ENCODE measurements at places on chromosomes 16 and 17.
A peak's percentile ranks its signal among the peaks of the same experiment; 100 is the strongest.

DNA sequence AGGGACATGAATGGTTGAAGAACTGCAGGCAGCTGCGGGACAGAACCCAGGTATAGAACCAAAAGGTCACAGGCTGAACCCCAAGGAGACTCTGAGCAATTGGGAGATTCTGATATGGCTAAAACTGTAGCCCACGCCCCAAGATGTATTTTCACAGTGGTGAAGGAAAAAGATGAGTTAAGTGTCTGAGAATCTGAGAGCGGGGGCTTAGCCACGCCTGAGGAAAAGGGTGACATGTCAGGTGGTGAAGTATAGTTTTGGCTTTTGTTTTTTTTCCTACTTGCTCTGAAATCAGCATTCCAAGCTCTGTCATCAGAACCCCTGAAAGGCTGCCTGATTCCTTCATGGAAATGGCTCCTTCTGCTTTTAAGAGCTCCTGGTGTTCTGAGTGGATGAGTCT lies 73.3 kb downstream of the AKAP1 start:
- DNase-seq: no peak

DNA sequence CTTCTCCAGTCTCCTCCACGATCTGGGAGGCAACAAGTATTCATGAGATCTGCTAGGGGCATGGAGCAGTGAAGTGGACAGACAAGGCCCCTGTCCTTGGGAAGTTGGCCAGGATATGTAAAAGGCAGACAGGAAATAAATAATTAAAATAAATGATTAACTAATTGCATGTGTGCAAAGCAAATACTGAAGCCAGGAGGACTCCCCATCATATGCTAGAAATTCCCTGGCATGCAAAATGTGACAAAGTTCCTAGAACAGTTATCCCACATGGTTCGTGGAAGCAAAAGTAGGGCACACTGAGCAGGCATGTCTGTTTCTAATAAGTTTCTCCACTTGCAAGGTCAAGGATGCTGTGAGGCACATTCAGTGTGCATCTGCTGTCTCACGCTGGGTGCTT lies 86.8 kb downstream of the CDYL2 start:
- no peak for DNase-seq

- DNase-seq: no peak
Measured at GRCh38 chr16:55922662-55923061, 47.5 kb upstream of the CES5A start.

DNA sequence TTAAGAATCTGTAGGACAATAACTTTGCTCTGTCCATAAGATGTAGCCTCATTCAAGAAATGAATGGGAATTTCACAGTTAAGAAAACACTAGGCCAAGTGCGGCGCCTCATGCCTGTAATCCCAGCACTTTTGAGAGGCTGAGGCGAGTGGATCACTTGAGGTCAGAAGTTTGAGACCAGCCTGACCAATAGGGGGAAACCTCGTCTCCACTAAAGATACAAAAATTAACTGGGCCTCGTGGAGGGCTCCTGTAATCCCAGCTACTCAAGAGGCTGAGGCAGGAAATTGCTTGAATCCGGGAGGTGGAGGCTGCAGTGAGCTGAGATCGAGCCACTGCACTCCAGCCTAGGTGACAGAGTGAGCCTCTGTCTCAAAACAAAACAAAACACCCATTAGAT lies 19.9 kb upstream of the RSL1D1 start:
- DNase-seq: no peak

GRCh38 chr17:67365738-67366192 lies 612 bp downstream of the PSMD12 start:
- DNase-seq: no peak

GRCh38 chr17:15255713-15256454 lies 9.2 kb downstream of the PMP22 start:
- no peak for DNase-seq

DNA sequence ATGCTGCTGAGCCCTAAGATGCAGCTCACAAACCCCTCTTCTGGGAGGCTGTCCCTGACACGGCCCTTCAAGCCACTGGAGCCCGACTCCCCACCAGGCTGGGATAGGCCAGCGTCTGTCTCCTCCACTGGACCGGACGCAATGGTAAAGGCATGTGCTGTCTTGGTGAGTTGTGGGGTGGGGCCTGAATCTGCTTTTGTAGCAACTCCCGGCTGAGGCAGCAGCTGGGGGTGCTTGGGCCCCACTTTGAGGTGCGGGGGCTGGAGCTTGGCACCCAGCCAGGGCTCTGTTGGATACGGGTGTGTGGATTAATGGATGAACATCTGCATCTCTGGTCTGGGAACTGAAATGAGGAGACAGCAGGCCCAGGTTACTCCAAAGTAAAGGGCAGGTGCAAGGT lies 3.5 kb upstream of the NLRC3 start:
- no peak for DNase-seq

DNA sequence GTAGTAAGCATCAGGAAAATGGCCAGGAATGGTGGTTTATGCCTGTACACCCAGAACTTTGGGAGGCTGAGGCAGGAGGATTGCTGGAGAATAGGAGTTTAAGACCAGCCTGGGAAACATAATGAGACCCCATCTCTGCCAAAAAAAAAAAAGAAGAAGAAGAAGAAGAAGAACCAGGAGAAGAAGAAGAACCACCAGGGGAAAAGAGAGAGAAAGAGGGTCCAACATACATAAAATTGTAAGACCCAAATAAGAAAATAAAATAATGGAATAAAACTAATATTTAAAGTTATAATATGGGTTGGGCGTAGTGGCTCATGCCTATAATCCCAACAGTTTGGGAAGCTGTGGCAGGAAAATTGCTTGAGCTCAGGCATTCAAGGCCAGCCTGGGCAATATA lies 408.4 kb downstream of the ZFHX3 start:
- DNase-seq: no peak

GRCh38 chr16:20826039-20826566 lies 19.8 kb downstream of the REXO5 start:
- DNase-seq: no peak

GRCh38 chr17:44134752-44135568 lies 6.8 kb upstream of the HROB start:
- DNase-seq: no peak

- DNase-seq: no peak
Measured at GRCh38 chr17:39212195-39212810, 12.2 kb downstream of the RPL19 start.

GRCh38 chr16:30649725-30650368 lies 913 bp upstream of the PRR14 start:
- no peak for DNase-seq

GRCh38 chr17:67773246-67773645 lies 52.1 kb upstream of the BPTF start:
- DNase-seq: no peak

DNA sequence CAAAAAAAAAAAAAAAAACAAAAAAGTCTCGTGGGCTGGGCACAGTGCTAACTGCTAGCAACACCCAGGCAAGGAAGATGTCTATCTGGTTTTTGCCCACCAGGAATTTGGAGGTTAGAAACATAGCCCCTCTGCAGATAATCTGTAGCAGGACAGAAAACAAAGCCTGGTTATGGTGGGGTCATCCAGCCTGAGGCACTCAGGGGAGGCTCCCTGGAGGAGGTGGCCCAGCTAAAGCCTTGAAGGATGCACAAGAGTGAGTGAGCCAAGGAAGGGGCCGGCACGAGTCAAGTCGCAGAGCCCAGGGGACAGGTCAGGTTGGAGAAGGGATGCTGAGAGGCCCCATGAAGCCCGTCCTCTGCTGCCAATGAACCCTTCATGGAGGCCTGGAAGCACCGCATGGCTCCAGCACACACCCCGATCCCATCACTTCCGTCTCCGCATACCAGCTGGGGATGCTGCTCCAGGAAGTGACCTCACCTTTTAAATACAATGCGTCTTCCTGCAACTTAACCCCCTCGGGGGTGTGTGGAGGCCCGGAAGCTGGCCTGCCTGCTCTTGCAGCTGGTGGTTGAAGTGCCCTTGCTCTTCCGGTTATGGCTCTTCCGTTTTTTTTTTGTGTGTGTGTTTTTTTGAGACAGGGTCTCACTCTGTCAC lies 86.5 kb downstream of the ENGASE start:
- no peak for DNase-seq

DNA sequence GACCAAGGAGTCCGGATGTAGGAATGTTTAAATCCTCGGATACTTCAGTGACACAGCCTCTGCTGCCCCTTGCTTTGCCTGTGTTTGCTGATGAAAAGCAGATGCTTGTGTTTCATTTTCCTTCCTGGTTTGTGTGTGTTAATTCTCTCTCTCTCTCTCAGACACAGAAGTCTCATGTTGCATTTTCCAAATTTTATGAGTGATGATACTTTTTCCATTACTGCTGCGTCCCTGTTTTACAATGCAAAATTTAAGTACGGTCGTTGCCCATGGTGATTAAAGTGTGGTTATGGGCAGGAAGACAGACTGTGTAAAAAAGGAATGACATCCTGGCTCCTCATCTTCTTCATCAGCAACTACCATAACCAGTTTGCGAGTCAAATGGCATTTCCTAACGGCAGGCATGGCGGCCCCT lies 5.7 kb downstream of the RMI2 start:
- no peak for DNase-seq

DNA sequence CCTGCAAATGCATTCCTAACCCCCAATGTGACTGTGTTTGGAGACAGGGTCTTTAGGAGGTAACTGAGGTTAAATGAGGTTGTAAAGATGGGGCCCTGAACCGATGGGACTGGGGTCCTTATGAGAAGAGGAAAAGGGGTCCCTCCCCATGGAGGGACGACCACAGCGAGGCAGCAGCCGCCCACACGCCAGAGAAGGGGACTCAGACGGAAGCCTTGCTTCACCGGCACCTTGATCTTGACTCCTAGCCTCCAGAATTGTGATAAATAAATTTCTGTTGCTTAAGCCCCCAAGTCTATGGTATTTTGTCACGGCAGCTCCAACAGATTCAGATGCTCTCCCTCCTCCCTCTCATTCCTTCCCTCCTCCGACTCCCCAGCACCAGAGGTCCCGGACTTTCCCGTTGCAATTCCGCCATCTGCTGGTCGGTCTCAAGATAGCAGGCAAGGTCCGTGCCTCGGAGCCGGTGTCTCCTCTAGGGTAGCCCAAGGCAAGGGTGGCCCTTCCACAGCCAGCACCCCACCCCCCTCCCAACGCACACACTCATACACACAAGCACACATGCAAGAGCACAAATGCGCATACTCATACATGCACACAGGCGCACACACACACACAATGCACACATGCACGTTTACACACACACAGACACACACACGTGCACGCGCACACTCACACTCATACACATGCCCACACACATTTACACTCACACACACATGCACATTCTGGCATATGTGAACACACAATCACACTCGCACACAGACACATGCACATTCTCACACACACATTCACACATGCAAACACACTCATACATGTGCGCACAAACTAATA lies 23.1 kb upstream of the C16orf78 start:
- DNase-seq: peak; percentile 35

DNA sequence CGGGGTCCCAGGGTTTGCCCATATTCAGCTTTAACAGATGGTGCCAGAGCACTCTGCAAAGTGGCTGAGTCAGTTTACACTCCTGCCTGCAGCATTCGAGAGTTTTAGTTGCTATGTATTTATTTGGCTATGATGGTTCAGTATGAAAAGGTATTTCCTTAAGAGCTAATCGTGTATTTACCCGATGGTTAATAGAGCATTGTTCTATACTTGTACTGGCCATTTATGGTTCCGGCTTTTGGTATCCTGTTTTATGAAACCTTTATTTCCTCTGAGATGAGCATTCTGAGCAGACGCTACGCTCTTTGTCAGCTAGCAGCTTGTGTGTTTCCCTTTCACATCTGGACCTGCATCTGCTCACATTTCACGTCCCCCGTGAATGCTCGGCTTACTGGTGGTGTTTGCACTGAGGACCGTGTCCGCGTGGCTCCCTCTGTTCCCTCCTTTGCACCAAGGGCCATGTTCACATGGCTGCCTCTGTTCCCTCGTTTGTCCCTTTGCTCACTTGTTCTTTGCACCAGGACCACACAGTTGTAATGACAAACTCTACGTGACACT lies 149.1 kb upstream of the CHMP6 start:
- no peak for DNase-seq

GRCh38 chr17:8826808-8827435 lies 27.8 kb upstream of the MFSD6L start:
- no peak for DNase-seq

DNA sequence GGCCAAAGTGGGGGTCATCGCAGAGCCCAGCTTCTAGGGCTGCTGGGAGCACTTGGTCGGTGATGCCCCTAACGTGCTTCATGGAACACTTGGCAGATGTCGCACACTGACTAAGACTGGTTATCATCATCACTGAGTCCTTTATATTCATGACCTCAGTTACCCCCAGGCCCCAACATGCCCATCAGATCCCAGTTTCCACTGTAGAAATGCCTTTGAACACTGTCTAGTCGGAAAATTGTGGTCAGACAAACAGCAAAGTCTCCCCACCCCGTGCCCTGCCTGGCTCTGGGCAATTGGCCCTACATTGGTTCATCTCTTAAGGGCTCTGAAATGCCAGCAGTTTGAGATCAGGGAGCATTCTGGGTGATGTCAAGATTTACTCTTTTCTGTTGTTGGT lies 51.3 kb downstream of the NKD1 start:
- DNase-seq: no peak

- DNase-seq: no peak
Measured at GRCh38 chr17:39729280-39729851, 966 bp downstream of the MIEN1 start.

GRCh38 chr16:57349212-57350031 lies 9.2 kb upstream of the CCL22 start:
- no peak for DNase-seq

GRCh38 chr16:68072038-68072695 lies 13.0 kb upstream of the NFATC3 start:
- DNase-seq: no peak

- DNase-seq: peak; percentile 21
Measured at GRCh38 chr16:27972500-27972899, 91.0 kb downstream of the GSG1L start.

- DNase-seq: no peak
Measured at GRCh38 chr17:3900646-3901045, 7.8 kb upstream of the CAMKK1 start.

GRCh38 chr17:41652461-41652970 lies 28.1 kb upstream of the KRT17 start:
- DNase-seq: no peak

DNA sequence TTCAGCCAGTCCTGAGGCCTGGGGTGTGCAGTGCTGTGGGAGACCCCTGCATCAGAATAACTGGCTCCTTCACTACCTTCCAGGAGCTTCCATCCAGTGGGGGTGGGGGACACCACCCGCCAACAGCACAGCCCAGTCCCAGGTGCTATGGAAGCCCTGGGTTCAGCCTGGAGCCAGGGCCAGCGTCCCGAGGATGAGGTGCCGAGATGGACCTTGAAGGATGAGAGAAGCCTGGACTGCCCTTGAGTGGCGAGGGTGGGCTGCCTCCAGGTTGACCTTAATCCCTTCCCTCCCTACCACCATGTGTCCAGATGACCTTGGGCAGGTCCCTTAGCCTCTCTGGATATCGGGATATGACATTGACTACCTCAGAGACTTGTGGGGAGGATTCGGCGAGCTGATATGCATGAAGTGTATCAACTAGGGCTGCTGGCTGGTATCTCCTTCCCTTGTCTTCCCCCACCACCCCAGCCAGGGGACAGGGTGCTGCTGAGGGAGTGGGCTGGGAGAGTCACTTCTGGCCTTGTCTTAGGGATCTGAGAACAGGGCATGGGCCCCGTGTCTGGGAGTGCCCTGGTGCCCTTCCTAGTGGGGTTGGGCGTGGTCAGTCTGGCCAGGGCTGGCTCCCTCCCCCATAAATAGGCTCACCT lies 14.2 kb upstream of the LASP1NB start:
- DNase-seq: no peak

- no peak for DNase-seq
Measured at GRCh38 chr16:9378876-9379275, 287.4 kb downstream of the HAPSTR1 start.

GRCh38 chr17:17937958-17938357 lies 34.2 kb downstream of the TOM1L2 start:
- DNase-seq: no peak

- DNase-seq: no peak
Measured at GRCh38 chr17:9755083-9755482, 36.3 kb downstream of the DHRS7C start.
